ENCODE measurements at places on chromosomes 16 and 17. TPM values are rescaled to one million over a fixed set of nuclear protein-coding genes. Genes with fewer than 3 reads are reported as not detected.

Gene CLEC19A
- not detected for polyA plus RNA-seq

- DNase-seq: no peak
These were observed 4.2 kb upstream of the MRM1 start for GRCh38 chr17:36597226-36597625.

DNA sequence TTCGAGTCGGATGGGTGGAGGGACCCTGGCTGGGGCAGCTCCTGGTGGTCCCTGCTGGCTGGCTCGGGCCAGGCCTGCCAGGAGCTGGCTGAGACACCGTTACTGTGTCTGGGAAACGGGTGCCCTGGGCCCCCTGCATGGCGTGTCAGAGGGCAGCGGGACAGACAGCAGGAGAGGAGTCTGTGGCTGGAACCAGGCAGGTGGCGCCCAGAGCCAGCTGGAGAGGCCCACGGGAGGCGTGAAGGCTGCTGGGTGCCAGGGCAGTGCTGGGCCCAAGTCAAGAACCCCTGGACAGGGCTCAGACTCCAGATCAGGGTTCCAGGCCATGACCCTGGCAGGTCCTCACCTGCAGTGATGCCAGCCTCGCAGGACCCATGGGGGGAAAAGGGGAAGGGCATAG is 16.6 kb downstream of the SOX8 start:
- DNase-seq: no peak

Gene CD300LB
- not detected for polyA plus RNA-seq

Gene ITGAL
- polyA plus RNA-seq: 0.06 TPM

DNA sequence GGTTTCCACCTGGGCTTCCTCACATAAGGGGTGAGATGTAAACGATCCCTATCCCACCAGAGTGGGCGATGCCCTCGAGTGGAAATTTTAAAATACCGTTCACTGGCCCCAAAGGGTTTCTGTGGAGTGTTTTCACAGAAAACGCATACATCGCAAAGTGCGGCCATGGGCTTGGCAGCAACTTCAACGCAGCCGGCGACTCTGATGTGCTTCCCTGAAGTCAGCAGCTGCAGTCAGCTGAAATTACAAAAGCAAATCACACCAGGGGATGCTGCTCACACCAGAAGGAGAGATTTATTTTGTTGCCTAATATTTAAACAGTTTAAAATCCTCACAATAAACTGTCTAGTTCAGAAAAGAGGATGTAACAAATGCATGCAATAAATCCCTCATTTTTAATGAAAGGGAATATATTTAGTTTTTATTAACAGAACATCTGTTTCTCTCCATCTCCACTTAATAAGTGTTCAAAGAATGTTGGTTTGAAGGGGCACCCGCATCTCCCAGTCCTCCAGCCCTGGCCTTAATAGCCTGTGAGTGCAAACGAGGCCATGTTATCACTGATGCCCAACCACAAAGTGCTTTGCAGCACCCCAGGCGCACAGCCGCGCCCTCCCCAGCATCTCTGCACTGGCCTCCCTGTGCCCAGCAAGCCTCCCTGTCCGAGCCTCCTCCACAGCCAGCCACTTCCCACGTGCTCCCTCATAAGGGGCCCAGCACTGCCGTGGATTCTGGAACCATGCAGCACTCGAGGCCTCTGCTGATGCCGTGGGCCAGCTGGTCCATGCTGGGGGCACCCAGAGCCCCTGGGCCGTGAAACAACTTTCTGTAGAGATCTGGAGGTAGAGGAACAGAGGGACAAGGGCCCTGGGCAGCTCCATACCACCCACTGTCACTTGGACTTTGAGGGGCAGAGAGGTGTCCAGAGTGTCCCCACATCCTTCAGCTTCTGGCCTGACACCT is 17.3 kb upstream of the XYLT2 start:
- no peak for DNase-seq

GRCh38 chr16:11570258-11570657 is 16.5 kb downstream of the LITAF start:
- DNase-seq: no peak

Gene KRTAP4-5
- not detected for polyA plus RNA-seq

DNA sequence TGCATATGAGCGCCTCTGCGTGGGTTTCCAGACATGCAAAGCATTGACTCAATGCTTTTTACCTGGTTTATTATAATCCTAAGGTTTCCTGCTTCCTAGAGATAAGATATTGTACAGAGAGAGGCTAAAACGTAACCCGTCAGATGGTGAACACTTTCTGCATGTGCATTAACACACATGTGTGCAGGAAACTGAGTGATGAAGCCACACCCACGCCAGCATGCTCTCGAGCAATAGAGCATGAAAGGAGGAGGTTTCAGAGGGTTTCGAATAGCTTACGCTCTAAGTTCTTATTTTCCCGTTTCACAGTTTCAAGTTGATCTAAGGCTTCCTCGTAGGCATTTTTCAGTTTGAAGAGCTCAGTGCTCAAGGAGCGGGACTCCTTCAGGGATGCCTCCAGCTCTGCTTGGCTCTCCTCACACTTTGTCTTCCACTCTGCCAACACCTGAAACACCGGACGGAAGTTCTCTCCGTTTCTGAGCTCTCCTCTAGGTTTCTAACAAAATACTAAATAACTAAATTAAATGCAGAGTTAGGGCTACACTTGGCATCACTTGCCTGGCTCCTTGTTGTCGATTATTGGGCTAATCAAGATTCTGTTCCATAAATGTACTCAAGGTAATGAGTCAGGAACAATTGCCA is 23.2 kb downstream of the MYH3 start:
- no peak for DNase-seq

DNA sequence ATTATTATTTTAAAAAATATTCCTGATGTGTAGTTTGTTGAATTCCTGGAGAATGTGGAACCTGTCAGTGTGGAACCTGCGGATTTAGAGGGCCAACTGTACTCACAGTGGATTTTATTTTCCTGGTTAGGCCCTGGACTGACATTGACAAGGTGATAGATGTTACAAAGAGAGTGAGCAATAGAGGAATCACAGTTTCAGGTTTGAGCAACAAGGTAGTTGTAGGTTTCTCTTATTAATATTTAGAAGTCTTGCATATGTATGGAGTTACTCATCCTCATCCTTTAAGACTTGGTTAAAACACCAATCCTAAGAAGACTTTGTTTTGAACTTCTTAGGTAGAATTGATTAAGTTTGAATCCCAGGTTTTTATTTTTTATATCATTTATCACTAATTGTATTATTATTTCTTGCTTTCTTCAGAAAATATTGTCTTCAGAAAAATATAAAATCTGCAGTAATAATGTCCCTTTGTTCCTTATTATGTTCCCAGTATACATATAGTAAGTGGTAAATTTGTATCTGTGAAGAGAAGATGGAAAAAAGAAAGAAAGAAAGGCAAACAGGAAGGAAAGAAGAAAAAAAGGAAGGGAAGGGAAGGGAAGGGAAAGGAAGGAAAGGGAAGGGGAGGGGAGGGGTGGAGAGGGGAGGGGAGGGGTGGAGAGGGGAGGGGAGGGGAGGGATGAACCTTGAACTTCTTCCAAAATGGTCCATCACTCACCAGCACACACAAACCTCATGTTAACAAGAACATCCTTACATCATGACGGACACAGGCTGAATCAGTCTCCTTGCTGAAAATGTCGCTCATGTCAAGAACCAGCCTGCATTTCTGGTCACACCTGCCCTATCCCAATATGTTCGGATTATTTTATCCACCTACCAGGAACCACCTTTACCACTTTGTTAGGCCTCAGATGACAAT is 867.2 kb downstream of the CDH11 start:
- DNase-seq: no peak

Gene ANKRD40CL
- not detected for polyA plus RNA-seq

Gene MMP2
- polyA plus RNA-seq: 1,167 TPM

DNA sequence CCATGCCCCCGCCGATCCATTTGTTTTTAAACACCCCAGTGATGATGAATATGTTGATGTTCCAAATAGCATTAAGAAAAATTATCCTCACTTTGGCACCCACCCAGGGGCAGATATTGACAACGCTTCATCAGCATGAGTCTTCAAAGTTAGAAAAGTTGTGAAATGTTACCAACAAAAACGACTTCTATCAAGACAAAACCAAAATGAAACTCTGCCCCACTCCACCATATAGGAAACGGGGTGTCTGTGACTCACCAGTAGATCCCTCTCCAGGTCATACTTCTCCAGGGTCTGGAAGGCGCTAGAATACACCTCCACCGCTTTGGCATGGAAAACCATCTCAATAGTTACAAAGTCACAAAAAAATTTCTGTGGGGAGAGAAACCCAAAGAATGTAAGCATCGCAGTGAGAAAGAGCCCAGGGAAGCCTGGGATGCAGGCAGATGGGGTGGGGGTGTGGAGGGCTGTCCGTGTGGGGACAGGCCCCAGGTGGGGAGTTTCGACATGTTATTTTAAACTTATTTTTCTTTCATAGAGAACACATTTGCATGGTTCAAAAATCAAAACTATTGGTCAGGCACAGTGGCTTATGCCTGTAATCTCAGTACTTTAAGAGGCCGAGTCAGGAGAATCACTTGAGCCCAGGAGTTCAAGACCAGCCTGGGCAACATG is 10.2 kb downstream of the CIBAR2 start:
- no peak for DNase-seq

DNA sequence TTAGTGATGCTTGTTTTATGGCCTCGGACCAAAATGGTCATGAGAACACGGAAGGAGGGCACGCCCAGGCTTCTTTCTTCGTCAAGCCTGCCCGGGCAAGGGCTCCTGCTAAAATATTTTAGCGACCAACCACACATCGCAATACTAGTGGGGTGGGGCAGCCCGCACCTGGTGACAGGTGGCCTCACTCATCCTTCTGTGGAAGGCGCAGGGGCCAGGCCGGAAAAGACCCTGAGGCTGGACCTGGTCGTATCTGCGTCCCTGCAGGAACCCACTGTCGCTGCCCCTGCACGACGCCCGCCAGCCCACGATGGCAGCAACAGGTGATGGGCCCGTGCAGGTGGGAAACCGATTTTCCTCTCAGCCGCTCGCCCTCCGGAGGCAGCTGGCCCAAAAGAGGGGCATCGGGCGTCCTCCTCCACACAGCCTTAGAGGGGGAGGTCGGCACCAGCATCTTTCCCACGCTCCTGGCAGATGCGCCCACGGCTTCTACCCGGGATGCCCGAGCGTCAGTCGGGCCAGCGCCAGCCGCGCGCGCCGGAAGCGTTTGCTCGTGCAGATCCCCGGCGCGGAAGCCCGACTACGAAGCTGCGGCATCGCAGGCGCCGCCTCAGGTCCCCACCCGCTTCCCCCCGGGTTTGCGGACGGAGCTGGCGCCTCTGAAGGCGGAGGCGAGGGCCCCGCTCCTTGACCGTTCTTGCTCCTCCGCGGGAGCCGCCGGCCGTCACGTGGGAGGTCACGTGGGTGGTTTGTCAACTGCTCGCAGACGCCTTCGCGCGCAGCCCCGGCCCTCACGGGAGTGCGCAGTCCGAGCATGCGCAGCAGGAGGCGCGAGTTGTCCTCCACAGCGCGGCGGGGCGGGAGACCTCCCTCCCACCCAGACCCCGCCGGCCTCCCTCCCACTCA is 22.8 kb upstream of the FOXK2 start:
- peak; percentile 59 for DNase-seq

Gene ENPP7
- not detected for polyA plus RNA-seq

DNA sequence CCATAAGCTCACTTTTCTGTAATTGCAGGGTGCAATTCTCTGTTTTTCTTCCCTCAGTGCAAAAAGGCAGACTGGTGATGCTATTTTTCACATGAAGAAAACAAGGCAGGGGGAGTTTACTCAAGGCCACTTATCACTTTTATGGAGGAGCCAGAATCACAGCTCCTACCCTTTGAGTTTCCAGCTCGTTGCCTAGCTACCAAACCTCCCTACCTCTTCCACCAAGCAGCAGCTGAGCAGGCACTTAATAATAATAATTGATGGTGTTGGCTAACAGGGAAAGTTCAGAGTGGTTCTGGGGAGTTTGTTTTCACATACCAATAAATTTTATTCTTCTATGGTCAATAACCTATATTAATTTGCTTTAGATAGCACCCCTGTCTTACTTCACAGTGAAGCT is 31.9 kb upstream of the MPHOSPH6 start:
- no peak for DNase-seq

DNA sequence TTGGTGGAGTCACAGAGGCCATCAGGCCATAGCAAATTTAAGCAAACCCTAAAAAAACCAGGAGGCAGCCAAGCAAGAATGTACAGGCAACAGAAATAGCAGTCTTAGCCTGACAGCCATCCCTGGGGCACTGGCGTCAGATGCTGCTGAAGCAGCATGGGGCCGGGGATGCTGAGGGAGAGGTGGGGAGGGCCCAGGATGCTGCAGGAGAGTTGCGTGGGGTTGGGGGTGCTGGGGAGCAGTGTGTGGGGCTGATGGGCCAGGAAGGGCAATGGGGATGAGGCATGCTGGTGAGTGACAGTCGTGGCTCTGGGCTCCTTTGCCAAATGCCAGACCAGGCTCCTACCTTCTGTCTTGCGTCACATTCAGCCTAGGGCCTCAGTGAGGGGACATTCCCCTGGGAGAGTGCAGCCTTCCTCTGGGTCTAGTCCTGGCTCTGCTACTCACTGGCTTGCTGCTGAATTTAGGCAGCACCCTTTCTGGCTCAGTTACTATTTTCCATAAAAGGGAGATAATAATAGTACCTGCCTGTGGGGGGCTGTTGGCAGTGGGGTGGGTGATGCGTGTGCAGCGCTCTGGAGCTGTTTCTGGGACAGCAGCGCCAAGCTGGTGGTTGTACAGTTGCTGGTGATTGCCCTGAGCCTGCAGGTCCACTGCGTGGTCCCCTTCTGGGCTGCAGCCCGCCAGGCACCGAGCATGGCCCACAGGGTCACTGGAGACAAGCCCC is 88.1 kb downstream of the AMFR start:
- DNase-seq: no peak

DNA sequence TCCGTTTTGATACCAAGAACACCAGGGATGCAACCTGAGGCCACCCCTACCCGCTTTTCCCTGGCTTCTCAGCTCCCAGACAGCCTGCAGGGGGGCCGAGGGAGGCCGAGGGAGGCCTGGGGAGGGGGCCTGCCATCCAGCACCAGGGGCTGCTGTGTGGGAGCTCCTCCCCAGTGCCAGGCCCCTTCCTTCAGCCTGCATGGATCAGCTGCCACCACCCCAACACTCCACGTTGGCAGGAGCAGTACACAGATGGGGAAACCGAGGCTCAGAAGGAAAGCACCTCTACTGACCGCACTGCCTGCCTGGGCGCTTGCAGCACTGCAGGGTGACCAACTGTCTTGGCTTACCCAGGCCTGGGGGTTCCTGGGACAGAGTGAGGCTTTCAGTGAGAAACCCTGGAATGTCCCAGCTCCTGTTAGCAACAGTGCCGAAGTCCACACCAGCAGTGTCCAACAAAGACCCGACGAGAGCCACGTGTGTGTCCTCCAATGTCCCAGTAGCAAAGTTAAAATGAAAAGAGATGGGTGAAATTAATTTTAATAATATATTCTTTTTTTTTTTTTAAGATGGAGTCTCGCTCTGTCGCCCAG is 5.3 kb upstream of the OSGIN1 start:
- no peak for DNase-seq

GRCh38 chr17:46916211-46916610 is 6.7 kb upstream of the GOSR2 start:
- DNase-seq: peak; percentile 8

Measured in BJ (cell line).